ENCODE measurements at places on chromosomes 16 and 17.

- no peak for DNase-seq
These were observed 19.6 kb downstream of the GNPTG start for GRCh38 chr16:1371054-1371978.

- DNase-seq = no peak
These were observed 26.5 kb upstream of the SLC39A11 start for GRCh38 chr17:73118951-73119391.

GRCh38 chr17:63419949-63420867 lies 25.9 kb downstream of the CYB561 start:
- no peak for DNase-seq

DNA sequence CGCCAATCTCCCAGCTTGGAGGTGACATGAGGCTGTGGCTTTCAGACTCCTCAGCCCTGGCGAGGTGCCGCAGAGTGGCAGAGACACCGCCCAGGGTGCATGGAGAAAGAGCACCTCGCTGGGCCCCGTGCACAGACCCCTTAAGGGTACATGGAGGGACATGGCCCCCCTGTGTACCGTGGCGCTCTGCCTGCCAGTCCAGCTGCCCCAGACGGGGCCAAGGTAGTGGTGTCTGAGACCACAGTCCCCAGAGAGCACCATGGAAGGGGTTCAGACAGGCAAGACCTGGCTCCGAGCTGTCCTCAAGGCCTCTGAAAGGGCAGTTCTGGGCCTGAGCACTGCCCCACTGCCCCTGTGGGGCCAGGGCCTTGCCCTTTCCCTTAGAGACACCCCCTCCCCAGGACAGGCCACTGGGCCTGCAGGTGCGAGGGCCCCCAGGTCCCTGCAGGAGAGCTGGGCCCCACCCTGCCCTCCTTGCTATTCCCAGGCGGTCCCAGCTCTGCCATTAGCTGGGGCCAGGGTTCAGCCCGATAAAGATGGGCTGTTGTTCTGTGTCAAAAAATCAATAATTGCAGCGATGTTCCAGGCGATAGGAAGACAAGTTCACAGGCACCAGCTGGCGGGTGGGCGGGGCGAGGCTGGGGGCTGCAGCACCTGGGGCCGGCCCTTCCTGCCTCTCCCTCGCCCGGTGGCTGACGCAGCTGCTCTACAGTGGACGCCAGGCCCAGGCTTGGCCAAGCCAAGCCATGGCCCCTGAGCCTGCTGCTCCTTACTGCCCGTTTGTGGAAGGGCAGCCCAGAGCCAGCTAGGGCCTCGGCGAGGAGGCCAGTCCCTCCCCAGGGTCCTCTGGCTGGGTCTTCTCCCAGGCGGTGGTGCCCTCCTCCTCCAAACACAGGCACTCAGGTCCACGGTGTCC lies 51.7 kb downstream of the ZFPM1 start:
- DNase-seq = no peak

DNA sequence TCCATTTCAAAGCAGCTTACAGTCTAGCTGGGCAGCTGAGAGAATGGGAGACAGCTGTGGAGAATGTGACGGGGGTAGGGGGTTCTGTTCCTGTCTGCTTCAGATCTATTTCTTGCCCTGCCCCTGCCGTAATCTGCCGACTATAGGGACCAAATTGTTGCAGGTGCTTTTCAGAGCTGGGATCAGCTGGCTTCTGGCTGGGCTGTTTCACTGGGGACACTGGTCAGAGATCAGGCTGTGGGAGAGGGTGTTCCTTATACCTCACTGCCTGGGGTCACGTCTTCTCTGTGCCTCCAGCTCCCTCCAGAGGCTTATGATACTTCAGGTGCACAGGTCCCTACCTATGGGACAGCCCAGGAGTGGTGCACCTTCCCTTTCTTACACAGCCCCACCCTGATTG lies 514.9 kb upstream of the GOT2 start:
- no peak for DNase-seq

DNA sequence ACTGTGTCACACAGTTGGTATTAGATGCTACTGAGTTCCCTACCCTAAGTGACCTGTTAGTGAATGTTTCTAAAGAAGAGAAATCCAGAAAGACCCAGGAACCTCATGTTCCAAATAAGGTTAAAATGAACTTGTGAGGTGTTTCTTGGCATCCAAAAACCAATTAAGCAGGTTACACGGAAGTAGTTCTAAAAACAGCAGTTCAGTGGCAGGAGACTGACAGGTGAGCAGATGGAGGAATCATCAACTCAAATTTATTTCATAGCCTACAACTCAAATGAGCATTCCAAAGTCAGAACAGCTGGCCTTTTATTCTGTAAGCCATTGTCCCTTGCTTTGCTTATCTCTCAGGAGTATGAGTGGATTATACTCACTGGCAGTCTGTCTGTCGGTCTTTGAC lies 188.3 kb downstream of the IRX3 start:
- no peak for DNase-seq

DNA sequence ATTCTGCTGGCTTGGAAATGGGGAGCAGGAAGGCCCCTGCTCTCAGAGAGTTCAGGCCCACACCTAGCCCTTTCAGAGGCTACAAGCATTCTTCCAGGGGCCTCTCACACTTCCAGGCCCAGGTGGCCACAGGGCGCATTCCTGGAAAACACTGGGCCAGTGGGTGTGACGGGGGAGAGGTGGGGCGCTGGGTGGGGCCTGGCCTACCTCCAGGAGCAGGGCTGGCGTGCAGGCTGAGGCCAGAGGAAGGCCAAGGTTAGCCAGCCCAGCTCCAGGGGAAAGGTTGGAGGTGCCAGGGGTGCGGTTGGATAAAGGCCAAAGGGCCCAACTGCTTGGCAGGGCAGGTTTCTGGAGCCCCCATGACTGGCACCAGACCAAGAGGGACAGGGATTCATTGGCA lies 198.2 kb downstream of the MAF start:
- DNase-seq = no peak

DNA sequence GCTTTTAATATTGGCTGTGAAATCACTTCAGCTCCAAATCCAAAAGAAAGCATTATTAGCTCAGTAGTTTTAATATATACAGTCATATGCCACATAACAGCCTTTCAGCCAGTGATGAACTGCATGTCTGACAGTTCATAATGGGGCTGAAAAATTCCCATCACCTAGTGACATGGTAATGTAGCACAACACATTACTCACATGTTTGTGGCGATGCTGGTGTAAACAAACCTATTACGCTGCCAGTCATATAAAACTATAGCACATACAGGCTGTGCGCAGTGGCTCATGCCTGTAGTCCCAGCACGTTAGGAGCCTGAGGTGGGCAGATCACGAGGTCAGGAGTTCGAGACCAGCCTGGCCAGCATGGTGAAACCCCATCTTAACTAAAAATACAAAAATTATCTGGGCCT lies 92.2 kb downstream of the TUBD1 start:
- DNase-seq = no peak

- no peak for DNase-seq
These were observed 64.8 kb downstream of the C16orf95 start for GRCh38 chr16:87252269-87252970.

GRCh38 chr17:39114723-39115122 lies 36.7 kb downstream of the PLXDC1 start:
- DNase-seq = no peak

- no peak for DNase-seq
These were observed 143.1 kb upstream of the SDK2 start for GRCh38 chr17:73787076-73788059.

- no peak for DNase-seq
These were observed 11.4 kb downstream of the ARSG start for GRCh38 chr17:68302666-68303065.

- peak; percentile 54 for DNase-seq
These were observed 166.8 kb upstream of the TBX2 start for GRCh38 chr17:61232871-61233270.

DNA sequence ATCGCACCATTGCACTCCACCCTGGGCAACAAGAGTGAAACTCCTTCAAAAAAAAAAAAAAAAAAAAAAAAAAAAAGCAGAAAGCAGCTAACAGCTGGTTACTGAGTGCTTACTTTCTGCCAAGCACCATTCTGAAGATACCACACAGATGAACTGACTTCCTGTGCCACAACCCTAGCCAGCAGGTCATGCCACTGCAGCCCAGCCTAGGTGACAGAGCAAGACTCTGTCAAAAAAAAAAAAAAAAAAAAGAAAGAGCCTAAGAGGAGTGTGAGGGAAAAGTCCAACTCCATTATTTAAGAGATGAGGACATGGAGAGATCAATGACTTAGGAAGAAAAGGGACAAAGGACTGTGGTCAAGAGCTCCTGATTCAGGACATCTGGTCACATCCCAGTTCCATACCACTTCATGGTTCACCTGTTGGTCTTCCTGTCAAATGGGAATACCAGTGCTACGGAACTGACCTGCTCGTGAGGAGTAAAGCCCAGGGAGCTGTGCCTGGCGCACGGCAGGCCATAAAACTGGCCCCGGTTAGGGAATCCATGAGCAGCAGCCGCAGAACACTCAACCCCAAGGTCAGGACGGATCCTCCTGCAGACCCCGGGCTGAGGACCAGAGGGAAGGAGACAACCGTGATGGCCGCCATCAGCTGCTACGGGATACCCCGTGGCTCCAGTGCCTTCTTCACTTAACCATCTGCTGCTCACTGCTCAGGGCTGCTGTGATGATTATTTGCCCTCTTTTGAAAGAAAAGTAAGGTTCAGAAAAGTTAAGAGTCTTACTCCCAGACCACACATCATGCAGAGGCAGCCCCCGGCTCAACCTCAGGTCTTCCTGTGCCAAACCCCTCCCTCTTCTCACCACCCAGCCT lies 950 bp downstream of the KLHDC4 start:
- no peak for DNase-seq

- DNase-seq = no peak
These were observed 20.7 kb downstream of the CPNE2 start for GRCh38 chr16:57113042-57113453.

- no peak for DNase-seq
These were observed 385.9 kb upstream of the ZFHX3 start for GRCh38 chr16:73433731-73434307.

- no peak for DNase-seq
These were observed 98.2 kb upstream of the WSCD1 start for GRCh38 chr17:5971969-5972368.

DNA sequence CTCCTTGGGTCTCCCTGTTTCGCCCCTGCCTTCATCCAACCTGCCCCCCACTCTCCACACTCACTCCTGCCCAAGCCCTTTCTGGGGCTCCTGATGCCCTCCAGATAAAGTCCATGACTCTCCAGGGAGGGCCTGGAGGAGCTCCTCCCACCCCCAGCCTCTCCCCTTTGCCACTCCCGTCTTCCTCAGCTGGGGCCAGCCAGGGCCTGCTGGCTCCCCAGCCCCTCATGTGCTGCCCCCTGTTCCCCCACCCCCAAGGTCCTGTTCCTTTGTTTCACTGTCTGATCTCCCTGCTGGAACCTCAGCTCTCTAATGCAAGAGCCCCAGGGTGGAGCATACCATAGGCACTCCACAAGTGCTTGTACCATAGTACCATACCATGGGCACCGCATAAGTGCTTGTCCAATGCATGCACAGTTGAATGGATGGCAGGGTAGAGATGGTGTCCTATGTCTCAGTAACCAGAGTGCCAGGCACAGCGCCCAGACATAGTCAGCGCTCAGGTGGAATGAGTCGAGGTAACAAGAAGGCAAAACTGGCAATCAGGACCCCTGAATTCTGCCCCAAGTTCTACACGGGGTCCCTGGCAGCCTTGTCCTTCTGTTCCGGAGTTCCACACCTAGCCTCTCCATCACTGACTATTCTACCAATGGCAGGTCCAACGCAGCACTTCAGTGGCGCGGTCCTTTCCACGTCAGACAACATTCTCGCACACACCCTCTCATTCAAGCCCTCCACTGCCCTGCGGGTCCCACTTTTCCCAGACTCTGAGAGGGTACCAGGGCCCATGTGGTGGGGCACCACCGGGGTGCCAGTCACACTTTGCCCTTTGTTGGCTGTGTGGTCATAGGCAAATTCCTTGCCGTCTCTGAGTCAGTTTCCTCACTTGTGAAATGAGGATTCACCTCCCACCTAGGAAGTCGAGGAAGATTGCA lies 1.4 kb downstream of the PLCD3 start:
- DNase-seq = no peak
